ENCODE measurements at places on chromosomes 4 and X.

GRCh38 chr4:105060628-105061027 is 86.0 kb upstream of the TET2 start:
- DNase-seq: no peak

DNA sequence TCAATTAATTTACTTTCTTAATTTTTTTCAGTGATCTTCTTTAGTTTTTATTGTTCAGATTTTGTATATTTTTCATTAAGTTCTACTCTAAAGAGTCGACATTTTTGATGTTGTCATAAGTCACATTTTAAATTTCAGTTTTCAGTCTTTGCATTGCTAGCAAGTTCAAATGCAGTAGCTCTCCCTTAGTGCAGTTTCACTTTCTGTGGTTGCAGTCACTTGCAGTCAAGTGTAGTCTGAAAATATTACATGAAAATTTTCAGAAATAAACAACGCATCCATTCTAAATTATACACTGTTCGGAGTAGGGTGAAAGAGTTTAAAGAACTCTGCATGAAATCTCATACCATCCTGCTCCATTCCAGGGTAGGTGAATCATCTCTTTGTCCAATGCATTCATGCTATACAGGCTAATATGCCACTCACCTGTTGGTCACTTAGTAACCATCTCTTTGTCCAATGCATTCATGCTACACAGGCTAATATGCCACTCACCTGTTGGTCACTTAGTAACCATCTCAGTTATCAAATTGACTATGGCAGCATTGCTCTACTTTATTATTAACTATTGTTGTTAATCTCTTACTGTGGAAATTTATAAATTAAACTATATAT is 356.9 kb downstream of the STPG2 start:
- DNase-seq: no peak

DNA sequence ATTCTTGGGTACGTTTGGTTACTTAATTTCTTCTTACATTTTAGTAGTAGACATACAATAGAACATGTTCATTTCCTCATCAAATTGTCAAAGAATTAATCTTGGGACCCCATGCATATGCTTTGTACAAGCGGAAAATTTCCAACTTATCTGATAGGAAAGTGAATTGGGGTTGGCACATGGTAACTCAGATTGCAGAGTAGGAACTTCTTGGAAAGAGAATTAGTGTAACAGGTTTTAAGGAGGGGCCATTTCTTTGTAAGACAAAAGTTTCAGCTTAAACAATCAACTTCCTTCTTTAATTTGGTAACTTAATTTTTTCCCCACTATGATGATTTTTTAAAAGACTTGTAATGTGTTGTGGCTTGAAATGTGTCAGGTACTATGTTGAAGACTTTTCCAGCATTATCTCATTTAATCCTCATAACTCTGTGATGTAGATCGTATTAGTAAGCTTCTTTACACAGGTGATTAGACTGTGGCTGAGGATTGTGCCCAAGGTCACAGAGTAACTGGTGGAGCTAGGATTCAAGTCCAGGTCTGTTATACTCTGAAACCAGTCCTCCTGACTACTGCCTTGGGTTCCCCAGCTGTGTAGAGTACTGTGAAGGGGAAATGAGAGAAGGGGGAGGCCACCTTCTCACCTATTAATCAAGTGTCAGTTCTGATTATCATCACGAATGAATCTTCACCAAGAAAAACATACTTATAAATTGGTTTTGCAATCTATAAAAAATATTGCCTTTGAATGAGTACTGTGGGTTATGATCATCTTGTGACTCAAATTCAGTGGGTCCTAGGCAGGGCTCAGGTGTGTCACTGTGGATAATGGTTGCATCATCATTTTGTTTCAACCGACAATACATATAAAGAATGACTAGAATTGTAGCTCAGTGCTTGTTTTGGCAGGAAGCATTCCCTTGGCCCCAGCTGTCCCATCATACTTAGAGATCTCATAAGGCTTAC is 4.3 kb downstream of the GK start:
- DNase-seq: no peak

GRCh38 chr4:18733961-18734360 is 712.4 kb upstream of the LCORL start:
- no peak for DNase-seq

GRCh38 chrX:105211066-105211575 is 9.4 kb downstream of the TEX13A start:
- no peak for DNase-seq

DNA sequence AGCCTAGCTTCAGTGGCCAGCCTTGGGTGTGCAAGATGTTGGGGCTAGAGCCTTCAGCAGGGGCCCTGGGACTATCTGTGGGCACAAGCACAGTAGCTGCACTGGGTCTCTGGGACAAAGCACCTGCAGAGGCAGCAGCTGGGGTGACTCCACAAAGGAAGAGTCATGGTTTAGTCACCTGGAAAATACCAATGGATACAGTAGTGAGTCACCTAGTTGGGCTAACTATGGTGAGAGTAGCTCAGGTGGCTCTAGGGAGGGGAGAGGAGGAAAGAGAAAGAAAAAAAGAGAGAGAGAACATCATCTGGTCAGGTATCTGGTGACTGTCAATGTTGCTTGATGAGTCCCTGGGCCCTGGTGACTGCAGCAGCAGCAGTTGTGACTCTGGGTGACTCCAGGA is 72.9 kb upstream of the SPIN4 start:
- DNase-seq: no peak

DNA sequence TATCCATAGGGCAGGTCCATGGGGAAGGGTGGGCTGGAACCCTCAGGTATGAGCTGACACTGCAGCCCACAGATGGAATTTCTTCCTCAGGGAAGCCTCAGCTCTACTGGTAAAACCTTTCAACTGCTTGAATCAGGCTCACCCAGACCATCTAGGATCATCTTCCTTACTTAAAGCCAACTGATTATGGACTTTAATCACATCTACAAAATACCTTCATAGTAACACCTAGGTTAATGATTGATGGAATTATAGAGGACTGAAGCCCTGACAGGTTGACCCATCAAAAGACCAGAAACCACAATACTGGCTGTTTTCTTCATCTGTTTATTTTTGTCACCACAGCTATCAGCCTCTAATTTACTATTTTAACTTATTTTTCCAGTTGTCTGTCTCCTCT is 188.9 kb upstream of the BOD1L1 start:
- DNase-seq: no peak

DNA sequence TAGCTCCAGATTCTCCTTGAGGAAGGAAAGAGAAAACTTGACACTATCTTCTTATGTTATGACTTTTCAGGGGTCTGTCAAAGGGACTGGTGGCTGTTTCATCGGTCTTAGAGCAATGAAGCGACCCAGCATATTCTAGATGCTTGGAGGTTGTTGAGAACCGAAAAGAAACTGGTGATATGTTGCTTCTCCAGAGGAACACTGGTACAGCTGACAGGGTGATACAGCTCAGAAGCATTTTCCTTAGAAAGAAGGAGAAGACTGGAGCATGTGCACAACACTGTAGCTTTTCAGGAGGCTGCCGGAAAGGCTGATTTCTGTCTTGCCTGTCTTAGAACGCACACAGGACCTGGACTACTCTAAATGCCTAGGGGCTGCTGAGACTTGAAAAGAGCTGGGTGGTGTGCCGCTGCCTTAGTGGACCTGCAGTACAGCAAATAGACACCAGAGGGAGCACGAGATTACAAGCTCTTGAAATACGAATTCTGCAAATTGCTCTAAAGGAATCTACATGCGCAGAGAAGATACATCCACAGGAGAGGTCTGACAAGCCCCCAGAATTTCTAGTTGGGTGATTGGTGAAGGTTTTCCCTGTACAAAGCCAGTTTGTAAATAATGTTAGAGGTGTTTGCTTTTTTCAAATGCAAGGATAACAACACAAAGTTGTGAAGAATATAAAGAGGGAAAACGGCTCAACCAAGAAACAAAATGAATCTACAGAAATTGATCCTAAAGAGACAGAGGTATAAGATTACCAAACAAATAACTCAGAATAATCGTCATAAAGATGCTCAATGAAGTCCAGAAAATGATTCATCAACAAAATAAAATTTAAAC is 223.1 kb upstream of the DMD start:
- DNase-seq: peak; percentile 47

- no peak for DNase-seq
Observed at GRCh38 chr4:99642725-99643489, 14.7 kb downstream of the C4orf54 start.

- no peak for DNase-seq
Observed at GRCh38 chrX:7204619-7205018, 56.7 kb upstream of the PUDP start.

- DNase-seq: peak; percentile 44
Observed at GRCh38 chr4:138938366-138938690, 77.3 kb upstream of the NOCT start.

DNA sequence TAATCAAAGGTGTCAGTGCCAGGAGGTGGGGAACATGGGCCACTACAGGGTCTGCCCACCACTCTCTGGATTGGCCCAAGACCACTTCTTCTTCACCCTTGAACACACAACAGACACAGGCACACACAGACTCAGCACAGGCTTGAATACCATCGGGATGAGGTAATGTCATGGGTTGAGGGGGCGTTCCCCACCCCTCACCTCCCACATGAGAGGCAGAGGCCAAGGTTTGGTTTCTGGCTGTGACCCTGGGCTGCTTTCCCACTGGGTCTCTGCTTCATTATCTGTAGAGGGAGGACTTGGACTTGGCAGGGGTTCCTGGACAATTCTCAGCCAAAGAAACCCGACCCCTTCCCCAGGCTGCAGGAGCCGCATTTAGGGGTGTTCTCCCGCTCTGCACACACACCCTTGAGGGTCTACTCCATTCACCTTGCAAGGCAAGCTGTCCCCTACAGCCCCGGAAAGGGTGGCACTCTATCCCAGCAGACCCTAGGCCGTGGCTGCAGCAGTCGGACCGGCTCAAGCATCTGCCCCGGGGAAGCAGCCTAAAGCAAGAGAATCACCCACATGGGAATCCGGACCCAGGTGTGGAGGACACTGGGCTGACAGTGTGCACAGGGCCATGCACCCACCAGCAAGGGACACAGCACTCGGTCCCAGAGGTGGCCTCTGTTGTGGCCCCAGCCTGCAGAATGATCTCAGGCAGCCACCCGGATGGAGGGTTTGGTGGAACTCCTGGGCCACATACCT is 62.4 kb downstream of the TRMT44 start:
- DNase-seq: no peak

- DNase-seq: no peak
Observed at GRCh38 chr4:151792530-151792929, 31.7 kb upstream of the GATB start.

DNA sequence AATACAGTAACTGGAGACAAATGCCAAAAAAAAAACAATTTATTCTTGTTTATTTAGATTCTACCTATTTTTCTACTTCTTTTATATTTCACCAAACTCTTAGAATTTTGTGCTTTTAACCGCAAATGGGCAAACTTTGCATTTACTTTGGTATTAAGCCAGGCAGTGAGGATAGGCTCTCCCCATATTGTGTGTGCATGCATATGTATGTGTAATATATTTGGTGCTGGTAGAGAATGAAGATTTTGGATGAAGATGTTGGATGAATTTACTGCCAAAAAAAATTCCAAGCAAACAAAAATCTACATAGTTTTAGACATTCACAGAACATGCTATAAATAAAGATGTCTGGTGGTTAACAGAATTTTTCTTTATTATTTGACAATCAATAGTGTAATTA is 30.3 kb downstream of the GALNTL6 start:
- no peak for DNase-seq

GRCh38 chr4:109821185-109821584 is 5.6 kb downstream of the GAR1 start:
- DNase-seq: no peak

Measured in D341Med (cell line).